Occipital lobe (tissue), 3 donors: ENCODE measurements at places on chromosomes 16 and 17.

DNA sequence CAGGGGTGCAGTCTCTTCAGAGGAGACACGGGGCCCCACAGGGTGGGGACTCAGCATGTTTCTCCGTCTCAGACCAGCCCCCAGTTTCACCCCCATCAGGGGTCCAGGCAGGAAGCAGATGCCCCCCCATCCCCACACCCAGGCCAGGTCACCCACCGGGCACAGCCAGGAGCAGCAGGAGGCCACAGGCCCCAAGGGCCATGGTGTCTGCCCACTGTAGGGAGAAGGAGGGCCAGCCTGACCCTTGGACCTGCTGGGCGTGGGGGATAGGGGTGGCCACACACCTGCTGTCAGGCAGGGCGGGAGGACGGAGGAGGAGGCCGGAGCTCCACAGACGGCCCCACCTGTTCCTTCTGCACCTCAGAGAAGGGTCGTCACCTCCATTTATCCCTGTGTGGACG lies at the start of gene TPSG1:
Gene TPSG1, minus strand, starts transcription at position 218 of the 401 bp plus-strand sequence. Its CDS starts 16 bp downstream, at position 202.
- DNase-seq, result no peak

DNA sequence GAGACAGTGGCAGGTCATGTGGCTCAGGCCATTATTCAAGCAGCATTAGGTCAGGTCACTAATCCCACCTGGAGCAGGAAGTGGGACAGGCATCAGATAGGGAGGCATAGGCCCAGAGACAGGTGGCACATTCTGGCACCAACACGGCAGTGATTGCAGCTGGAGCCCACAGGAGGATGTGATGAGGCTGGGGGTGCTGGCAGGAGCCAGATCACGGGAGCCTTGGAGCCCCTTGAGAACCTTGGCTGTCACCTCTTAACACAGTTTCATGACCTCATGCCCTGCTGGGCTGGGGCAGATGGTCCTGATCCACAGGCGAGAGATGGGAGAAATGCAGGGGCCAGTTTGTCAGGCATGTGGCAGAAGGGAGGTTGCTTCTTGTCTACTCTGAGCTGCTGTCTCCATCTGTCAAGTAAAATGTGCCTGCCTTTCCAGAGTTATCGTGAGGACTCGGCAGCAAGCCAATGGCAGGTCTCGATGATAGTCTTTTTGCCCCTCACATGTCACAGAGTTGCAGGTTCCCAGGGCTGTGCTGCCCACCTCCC lies 109.6 kb downstream of the CLEC16A start:
- DNase-seq, result no peak

- DNase-seq, result no peak
Measured at GRCh38 chr17:37553401-37553966, 55.7 kb downstream of the SYNRG start.

DNA sequence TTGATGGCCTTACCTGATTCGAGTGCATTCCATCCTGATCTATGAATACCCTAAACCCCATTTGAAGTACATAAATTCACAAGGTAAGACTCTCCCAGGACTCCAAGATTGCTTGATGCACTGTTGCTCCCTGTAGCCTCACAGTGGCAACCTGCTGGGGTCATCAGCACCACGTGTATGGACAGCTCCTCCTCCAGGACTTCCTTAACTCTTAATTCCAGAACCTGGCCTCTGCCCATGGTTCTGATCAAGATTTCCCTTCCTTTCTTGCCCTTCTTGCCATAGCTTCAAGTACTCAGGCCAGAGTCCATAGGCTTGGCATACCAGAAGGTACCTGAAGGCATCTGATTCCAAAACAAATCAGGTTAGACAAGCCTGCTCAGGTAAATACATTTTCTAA lies 34.0 kb upstream of the NLK start:
- no peak for DNase-seq

GRCh38 chr17:39753514-39754160 lies 15.9 kb downstream of the GRB7 start:
- no peak for DNase-seq

- DNase-seq, result no peak
Measured at GRCh38 chr16:27429981-27430441, 28.0 kb downstream of the IL21R start.

GRCh38 chr17:1914661-1915083 lies 84.9 kb downstream of the RPA1 start:
- no peak for DNase-seq

- DNase-seq, result no peak
Measured at GRCh38 chr17:66950886-66951604, 13.5 kb upstream of the CACNG4 start.

DNA sequence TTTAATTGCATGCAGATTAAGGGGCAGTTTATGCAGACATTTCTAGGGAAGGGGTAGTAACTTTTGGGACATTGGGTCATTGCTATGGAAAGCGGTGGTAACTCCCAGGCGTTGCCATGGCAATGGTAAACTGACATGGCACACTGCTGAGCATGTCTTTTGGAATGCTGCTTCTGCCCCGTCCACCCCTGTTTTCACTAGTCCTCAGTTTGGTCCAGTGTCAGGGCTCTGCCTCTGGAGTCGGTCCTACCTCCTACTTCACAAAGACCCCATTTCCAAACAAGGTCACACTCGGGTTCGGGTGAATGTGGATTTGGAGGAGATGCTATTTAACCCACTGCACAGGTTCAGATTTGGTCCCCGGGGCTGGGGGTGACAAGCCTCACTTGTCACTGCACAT lies 2.9 kb downstream of the IL34 start:
- no peak for DNase-seq

DNA sequence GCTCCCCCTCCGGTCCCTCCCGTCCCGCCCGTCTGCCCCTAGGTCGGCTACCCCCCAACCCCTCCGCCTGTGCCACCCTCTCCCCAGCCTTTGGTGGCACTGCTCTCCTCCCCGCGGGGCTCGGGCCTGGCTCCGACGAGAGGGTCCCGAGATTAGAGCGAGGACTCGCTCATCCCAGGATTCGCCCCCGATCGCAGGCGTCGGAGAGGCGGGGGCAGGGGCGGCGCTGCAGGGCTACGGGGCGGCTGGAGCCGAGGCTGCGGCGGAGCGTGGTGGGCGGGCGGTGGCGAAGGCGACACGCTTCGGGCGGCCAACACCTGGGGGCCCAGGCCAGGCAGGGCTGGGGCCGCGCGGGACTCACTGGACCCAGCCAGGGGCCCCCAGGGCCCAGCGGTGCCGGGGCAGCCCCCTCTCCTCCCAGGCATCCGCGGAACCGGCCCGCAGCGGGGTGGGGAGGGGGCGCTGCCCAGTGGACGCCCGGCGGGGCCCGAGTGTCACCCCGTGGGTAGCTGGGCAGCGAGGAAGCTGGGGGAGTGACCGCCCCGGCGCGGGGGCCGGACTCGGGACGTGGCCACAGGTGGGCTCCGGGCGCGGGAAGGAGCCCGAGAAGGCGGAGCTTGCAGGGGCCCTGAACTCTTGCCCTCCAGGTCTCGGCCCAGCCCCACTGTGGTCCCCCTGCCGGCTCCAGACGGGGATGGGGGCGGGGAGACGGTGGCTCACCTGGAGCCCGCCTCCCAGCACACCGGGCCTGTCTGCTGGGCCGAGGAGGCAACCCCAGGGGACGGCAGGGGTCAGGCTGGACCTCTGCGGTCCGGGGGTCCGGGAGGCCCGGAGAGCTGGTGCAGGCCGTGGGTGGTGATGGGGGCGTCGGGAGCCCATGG lies 1.5 kb downstream of the MGAT5B start:
- DNase-seq, result no peak

- DNase-seq, result no peak
Measured at GRCh38 chr17:77264617-77265230, 124.0 kb downstream of the SEC14L1 start.

DNA sequence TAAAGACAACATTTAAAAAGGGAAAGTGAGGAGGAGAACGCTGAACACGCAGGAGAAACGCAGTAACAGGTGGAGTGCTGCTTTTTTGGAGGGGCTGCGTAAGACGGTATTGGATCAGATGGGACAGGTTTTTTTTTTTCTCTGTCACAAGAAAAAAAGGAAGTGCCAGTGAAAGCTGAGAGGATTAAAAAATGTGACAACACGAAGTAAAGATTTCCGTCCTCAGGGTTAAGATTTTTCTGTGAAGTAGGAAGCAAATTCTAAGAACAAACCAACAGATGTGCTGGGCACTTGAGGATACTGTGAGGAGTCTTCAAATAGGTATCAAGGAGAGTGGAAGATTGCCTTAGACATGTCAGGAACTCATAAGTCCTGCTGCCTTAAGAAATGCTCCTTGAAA lies 5.8 kb upstream of the ABCA9 start:
- DNase-seq, result no peak

DNA sequence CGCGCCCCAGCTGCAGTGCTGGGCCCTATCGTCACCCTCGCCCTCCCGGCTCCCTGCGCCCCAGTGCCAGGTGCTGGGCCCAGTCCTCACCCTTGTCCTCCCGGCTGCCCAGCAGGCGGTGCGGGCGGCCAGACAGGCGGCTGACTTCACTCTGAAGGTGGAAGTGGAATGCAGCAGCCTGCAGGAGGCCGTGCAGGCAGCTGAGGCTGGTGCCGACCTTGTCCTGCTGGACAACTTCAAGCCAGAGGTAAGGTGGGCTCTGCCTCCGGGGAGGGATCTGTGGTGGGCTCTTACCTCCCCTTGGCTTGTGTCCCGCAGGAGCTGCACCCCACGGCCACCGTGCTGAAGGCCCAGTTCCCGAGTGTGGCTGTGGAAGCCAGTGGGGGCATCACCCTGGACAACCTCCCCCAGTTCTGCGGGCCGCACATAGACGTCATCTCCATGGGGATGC lies 17.9 kb downstream of the QPRT start:
- no peak for DNase-seq

DNA sequence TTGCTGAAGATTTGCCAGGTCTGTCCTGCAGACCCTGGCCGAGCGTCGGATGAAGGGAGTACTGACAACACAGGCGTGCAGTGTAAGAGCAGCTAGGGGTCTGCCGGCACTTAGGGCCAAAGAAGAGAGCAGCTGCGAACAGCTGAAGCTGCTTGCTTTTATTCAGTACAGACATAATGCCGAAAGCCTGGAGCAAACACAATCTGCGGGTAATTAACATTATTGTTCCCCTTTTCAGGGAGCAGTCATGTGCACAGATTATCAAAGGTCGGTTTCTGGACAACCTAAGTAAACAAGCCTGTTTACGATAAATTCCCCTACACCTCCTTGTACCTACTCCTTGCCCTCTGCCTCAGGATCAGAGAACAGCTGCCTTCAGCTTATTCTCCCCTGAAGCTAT lies 12.0 kb upstream of the KRT23 start:
- no peak for DNase-seq

- DNase-seq, result peak; percentile 29
Measured at GRCh38 chr16:71895679-71896365, 491 bp downstream of the IST1 start.

- DNase-seq, result no peak
Measured at GRCh38 chr17:61997664-61998063, 67.4 kb downstream of the MED13 start.

GRCh38 chr17:77034677-77035424 lies 105.9 kb upstream of the SEC14L1 start:
- DNase-seq, result no peak

DNA sequence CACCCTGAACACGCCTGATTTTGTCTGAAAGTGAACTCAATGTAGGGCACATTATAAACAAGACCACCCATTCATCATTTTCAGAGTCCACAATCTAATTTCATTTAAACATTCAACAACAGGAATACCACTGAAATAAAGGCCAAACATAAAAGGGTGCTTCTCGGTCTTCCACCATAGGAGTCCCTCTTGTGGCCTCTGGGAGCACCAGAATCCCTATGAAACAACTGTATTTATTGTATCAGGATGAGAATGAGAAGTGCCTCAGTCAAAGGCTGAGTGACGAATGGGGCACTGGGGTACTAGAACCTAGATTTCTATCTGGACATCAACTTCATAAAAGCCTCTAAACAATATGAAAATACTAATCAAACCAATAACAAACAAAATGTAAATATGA lies 40.4 kb downstream of the NXPH3 start:
- DNase-seq, result no peak

GRCh38 chr17:30961209-30962188 lies 9.3 kb upstream of the RNF135 start:
- no peak for DNase-seq

- peak; percentile 74 for DNase-seq
Measured at GRCh38 chr16:6573577-6573976, 759.1 kb upstream of the RBFOX1 start.

DNA sequence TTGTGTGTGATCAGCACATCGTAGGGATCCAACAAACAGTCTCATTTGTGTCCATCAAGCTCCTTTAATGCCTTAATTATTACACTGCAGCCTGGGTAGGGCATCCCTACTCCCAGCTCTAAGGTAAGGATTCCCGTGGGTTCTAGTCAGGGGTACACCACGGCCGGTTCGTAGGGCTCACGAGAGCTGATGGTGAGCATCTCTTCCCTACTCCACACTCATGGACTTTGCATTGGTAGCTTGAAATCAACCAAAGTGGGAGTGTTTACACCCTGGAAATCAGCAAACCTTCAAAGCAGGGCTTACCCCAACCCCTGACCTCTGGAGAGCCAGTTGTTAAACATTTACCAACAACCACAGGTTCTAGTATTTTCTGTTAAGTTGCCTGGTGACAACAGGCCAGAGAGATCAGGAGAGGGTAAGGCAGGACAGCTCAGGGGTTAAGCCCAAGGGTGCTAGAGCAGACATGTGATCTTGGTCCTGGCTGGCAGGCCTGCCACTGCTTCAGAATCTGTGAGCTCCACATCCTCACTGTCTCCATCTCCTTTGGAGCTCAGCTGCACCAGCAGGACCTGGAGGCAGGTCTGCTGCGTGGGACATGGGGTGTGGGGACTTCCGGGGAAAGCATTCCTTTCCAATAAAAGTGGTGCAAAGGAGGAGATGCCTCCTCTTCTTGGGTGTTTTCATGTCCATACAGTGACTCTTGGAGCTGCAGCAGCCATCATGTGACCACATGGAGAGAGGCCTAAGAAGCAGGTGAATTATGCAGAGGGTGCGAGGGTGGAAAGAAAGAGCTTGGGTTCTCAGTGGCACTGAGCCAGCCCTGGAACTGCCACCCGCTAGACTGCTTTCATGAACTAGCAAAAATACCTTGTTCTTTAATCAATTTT lies 36.1 kb upstream of the ZCCHC14 start:
- no peak for DNase-seq

- no peak for DNase-seq
Measured at GRCh38 chr17:66416207-66416940, 114.0 kb downstream of the PRKCA start.

GRCh38 chr17:56047331-56047730 lies 105.9 kb upstream of the ANKFN1 start:
- no peak for DNase-seq

DNA sequence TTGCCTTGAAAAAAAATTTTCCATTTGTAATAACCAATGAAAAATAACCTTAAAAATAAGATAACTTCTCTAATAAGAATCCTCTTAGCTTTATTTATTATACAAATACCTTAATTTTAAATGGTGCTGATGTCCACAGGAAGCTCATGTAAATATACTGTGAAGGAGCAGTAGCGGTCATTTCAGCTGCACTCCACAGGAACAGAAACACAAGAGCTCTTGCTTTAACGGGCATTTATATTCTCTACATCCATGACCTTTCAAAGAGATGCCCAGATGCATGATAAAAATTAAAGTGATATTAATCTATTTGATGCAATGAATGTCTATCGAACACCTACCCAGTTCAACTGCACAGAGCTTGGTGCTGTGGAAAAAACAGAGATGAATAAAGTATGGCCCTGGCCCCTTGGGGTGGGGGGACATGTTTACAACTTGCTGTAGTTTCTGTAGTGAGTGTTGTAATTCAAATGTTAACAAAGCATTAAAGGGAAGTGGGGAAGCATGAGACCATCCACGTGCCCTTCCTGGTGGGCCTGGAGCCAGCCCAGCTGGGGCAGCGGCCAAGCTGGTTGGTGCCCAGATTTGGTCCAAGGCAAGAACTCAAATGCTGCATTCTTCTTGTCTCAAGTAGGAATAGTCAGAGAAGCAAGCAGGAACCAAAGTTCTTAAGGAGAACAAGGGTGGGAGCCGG lies 47.9 kb downstream of the IQCK start:
- peak; percentile 75 for DNase-seq

- no peak for DNase-seq
Measured at GRCh38 chr16:89504091-89504490, 4.1 kb upstream of the SPG7 start.
